Hepatic stellate cell (primary cell): ENCODE measurements at places on chromosomes 5 and 9.
A peak's percentile ranks its signal among the peaks of the same experiment; 100 is the strongest.

- DNase-seq: no peak
Measured at GRCh38 chr5:141504216-141504615, 15.3 kb downstream of the PCDHGC5 start.

DNA sequence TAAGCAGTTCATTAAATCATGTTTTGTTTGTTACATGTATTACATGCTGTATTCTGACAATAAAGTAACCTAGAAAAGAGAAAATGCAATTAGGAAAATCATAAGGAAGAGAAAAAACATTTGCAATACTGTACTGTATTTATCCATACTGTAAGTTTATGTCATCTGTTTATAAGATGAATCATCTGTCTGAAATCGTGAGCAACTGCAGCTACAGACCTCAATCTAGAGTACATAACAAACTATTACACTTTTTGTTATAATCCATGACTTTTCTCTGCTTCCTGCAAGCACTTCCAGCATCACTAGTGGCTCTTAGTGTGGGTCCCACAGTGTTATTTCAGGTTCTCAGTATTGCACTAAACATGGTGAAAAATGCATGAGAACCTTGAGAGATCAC is 144.4 kb upstream of the NR4A3 start:
- DNase-seq: no peak

DNA sequence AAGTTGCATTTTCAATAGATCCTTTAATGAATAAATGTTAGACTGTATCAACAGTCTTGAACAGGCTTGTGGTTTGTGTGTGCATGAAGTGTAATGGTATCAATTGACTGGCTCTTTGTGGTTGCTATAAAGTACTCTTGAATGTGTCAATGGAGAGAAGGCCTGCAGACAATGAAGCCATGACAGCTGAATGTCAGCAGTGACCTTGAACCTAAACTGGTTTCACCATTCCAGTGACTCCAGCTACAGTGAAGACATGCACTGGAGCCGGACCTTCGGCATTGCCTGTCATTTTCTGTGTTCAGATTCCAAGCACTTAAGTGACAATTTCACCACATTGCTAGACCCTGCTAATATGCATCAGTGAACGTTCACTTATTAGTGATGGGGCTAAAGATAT is 276.0 kb upstream of the TMEM161B start:
- no peak for DNase-seq

DNA sequence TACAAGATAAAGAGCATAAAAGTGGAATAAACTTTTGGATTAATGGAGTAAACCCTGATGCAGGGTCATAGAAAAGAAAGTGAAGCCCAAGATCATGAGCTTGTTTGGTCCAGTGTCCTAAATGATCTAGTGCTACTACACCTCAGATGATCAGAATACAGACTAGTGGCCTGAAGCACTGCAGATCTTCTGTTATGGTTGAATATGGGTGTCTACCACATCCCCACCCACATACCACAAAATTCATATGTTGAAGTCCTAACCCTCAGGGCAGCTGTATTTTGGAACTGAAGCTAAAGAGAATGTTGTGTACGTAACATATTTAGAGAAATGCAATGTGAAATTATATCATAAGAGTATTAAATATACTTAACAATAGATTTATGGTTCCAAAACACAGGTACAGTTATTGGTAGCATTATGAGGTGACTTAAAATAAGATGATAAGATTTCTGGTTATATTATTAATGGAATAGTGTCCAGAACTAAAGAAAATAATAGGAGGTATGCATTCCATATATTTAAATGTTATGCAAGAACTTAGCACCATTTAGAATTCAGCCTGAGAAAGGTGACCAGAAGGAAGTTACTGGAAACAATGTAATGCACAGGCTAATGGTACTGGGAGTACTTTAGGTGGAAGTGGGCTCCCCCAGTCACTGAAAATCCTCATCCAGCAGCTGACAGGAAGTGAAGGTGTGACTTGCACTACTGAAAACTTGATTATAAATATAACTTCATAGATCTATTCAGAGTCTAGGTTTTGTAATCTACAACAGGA is 1155.1 kb downstream of the TAF11L14 start:
- DNase-seq: no peak

GRCh38 chr5:32511776-32512374 is 67.3 kb upstream of the ZFR start:
- no peak for DNase-seq

DNA sequence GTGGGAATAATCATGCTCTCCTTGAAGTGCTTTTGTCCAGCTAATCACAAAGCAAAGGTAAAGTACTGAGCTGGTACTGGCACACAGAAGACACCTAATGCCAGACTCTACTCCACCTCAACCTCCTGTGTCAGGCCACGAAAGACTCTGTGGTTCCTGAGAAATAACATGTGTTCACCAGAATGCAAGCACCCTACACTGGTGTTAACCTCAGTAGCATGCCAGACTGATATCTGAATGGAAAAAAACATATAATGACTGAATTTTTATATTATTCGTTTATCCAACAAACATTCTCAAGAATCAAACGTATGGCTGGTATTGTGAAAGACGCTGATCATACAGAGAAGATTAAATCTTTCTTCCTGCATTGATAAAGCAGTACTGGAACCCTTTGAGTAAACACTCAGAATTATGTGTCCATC is 97.1 kb upstream of the IFNE start:
- no peak for DNase-seq

DNA sequence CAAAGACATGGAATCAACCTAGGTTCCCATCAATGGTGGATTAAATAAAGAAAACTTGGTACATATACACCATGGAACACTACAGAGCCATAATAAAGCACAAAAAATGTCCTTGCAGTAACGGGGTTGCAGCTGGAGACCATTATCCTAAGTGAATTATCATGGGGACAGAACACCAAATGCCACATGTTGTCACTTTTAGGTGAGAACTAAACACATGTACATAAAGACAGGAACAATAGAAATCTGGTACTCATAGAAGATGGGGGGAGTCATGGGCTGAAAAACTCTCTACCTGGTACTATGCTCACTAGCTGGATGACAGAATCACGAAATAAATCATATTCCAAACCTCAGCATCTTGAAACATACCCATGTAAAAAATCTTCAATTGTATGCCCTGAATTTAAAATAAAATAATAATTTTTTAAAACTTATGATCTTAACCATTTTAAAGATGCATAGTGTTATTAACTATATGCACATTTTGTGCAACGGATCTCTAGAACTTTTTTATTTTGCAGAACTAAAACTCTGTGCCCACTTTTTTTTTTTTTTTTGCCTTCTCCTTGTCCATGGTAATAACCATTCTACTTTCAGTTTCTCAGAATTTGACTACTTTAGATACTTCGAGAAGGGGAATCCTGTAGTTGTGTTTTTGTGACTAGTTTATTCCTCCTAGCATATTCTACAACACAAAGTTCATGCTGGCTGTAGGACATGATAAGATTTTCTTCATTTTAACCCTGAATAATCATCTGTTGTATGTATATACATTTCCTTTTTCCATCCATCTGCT is 1081.6 kb upstream of the ACO1 start:
- DNase-seq: no peak

- peak; percentile 30 for DNase-seq
Measured at GRCh38 chr5:33649549-33650482, 209.1 kb downstream of the TARS1 start.

- no peak for DNase-seq
Measured at GRCh38 chr9:73640971-73641370, 489.3 kb downstream of the ANXA1 start.

GRCh38 chr5:97194366-97194765 is 11.3 kb upstream of the RIOK2 start:
- no peak for DNase-seq

- no peak for DNase-seq
Measured at GRCh38 chr9:15144622-15145061, 162.4 kb downstream of the TTC39B start.

DNA sequence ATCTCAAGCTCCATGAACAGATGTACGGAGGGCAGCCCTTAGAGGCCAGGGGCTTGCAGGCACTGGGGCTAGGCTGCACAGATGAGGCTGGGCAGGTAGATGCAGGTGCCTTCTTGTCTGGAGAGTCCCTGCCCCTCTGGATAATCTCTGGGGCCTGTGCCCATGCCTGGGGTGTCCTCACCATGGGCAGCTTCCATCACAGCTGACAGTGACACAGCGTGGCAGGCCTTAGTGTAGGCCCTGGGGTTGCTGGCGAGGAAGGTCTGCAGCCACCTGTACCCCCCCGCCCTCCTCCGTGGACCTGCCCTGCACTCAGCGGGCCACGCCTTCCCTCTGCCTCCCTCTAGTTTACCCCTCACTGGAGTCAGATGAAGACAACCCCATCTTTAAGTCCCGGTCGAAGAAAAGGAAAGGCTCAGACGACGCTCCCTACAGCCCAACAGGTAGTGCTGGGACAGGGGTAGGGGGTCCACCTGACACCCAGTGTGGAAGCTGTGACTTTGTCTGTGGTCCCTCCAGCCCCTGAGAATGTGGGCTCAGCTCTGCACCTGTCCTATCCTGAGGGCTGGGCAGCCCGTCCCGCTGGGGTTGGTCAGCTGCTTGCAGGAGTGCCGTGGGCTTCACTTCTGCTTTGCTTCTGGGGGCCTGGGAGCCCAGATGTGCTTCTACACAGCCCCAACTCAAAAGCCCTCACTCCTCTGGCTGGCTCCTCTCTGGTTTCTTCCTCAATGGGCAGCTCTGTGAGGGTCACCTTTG is 98.4 kb downstream of the PHF2 start:
- DNase-seq: no peak

- no peak for DNase-seq
Measured at GRCh38 chr9:116027096-116027495, 126.5 kb upstream of the PAPPA start.

- DNase-seq: peak; percentile 42
Measured at GRCh38 chr5:134255418-134256150, 29.7 kb upstream of the PPP2CA start.

GRCh38 chr5:158718738-158719505 is 380.8 kb downstream of the EBF1 start:
- peak; percentile 53 for DNase-seq
